Stimulated activated CD4-positive, alpha-beta T cell treated with anti-CD3 and anti-CD28 coated beads, TNF-alpha, amount 100 ng/mL, for 48 hours (primary cell): ENCODE measurements at places on chromosomes 11 and 22.

- no peak for DNase-seq
Measured at GRCh38 chr11:45724153-45724552, 58.7 kb upstream of the CHST1 start.

GRCh38 chr11:62104816-62105653 is 18.8 kb upstream of the INCENP start:
- DNase-seq = no peak

DNA sequence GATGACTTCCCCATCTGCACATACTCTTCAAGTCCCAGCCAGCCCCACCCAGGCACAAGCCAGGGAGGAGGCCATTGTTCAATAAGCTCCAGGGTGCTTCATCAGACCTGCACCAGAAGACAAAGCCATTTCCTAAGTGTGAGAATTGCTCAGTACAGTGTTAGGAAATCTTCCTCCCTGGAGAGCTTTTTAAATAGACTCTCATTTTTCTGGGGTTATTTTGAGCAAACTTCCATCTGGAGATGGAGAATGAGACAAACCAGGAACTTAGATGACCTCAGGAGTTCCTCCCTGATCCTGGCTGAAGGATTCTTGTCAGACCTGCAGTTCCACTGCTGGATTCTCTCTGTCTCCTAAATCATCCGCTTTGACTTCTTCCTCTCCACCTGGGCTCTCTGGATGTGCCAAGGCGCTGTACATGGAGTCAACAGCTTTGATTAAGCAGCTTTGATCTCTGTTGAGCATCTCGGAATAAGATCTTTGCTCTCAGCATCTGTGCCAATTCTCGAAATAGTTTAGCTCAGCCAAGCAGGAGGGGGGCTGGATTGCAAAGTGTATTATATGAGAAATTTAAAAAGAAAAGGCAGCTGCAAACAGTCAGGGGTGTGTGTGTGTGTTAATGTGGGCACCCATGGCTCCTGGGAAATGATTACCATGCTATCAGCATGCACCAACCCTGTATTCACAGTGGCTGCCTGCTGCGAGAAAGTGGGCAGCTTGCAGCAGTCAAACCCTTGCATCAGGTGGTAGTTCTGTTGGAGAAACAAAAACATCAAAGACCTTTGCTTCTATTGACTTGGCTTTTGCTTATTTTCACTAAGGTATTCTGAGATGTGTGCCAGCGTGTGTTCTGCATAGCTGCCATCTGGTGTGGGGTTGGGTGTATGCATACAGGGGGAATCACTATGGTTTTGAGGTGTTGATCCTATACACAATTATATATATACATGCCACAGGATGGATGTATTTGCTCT is 70.2 kb upstream of the NAV2 start:
- DNase-seq = no peak

DNA sequence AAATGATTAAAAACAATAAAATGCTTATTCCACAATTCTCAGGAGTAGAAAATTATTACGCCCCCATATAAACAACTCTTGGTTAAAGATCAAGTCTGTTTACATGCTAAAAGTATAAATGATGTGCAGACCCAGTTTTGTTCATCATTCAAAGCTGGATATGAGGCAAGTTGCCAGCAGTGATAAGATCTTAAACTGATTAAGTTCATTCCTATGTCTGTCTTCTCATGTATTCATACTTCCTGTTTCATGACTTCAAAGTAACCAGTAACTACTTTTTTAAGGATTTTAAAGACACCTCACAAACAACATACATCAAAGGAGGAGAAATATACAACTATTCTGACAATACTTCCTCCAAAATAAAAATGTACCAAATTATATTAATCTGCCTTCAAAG is 55.0 kb upstream of the ARHGAP32 start:
- DNase-seq = no peak

GRCh38 chr11:83725728-83726127 is 439.6 kb upstream of the CCDC90B start:
- no peak for DNase-seq

DNA sequence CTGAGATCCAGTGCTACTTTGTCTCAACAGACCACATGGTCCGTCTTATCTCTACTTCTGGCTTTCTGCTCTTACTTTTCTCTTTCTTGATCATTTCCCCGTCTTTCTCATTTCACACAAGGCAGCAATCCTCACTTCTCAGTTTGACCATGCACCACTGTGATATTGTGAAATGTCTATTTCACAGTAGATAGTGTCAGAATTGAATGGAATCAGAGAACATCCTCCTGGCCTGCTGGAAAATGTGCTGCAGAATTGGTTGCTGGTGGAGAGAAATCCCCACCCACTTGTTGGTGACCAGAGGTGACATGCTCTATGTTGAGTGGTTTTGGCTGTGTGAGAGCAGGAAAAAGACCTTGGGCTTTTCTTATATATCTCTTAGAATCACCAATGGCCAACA is 57.8 kb upstream of the RCN1 start:
- DNase-seq = no peak

- no peak for DNase-seq
Measured at GRCh38 chr22:37176464-37177061, 11.5 kb downstream of the C1QTNF6 start.

- no peak for DNase-seq
Measured at GRCh38 chr11:116509551-116509950, 263.2 kb downstream of the BUD13 start.
